ENCODE measurements at places on chromosomes 13 and 19.

DNA sequence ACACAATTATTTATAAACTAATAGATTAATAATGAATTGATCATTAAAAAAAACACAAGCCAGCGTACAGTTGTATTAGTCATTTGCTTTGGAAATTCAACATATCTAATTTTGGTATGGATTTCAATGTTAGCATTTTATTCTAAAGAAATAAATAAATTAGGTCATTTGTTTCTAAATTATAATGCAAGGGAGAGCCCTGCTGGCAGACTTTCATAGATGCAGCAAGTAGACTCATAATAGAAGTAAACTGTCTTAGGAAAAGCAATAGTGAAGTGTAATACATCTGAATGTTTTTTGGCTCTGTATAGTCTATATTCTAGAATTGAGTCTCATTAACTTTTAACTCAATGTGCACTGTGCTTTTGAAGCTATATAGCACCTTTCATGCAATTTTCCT is 982.4 kb upstream of the MIR17HG start:
- DNase-seq: no peak

GRCh38 chr13:78098249-78098648 is 179.6 kb upstream of the EDNRB start:
- DNase-seq: peak; percentile 63

- no peak for DNase-seq
These were observed 24.1 kb downstream of the RRAS start for GRCh38 chr19:49615861-49616260.

GRCh38 chr13:79724348-79725103 is 243.6 kb downstream of the NDFIP2 start:
- DNase-seq: peak; percentile 40

- DNase-seq: no peak
These were observed 8.1 kb upstream of the TNFSF14 start for GRCh38 chr19:6677883-6678689.

DNA sequence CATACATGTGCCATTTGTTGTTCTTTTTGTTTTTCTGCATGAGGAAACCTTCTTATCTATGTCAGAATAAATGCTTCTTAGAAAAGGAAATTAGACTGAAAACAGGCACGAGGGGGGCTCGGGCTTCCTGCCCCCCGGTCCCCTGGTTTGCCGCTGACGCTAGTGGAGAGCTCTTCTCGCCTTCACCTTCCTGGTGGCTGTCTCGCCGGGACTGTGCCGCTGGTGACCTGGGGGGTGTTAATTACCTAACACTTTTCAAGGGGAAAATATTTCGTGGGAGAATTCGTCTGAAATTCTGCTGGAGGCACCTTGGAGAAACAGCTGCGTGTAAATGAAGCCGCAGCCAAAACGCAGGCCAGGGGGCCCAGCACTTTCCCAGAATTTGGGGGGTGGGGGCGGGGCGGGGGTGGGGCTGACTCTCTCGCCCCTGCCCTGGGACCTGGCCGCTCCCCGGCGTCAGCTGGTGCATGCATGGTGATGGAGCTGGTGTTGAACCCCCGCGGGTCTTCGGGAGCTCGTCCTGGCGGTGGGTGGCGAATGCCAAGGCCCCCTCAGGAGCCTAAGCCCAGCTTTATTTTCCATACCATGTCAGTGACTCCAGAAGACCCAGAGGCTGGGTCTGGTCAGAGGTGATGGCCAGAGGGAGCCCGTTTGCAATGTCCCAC is 58.3 kb upstream of the MCF2L start:
- no peak for DNase-seq

- DNase-seq: no peak
These were observed 272.0 kb downstream of the UQCRFS1 start for GRCh38 chr19:28940751-28941500.

Measured in foreskin melanocyte (primary cell).